T-helper 2 cell (primary cell): ENCODE measurements at places on chromosomes 2 and 18.

DNA sequence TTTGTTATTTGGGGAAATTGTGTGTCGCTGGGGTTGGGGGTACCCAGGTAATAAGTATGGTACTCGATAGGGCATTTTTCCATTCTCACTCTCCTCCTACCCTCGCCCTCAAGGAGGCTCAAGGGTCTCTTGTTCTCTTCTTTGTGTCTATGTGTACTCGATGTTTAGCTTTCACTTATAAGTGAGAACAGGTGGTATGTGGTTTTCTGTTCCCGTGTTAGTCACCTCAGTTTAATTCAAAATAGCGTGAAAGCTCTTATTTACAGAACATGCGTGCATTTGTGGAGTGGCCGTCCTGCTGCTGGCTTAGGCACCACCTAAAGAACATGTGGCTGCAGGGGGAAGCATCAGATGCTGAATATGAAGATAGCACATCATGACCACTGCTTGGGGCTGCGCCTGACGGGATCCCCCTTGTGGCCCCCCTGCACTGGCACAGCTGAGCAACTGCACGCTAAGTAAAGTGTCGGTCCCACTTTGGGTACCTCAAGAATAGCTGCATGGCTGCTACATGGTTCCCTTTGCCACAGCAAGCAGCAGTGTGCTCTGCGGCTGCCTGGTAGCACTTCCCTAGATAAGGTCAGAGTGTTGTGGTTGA is 569.0 kb downstream of the DCDC2C start:
- DNase-seq, result no peak

DNA sequence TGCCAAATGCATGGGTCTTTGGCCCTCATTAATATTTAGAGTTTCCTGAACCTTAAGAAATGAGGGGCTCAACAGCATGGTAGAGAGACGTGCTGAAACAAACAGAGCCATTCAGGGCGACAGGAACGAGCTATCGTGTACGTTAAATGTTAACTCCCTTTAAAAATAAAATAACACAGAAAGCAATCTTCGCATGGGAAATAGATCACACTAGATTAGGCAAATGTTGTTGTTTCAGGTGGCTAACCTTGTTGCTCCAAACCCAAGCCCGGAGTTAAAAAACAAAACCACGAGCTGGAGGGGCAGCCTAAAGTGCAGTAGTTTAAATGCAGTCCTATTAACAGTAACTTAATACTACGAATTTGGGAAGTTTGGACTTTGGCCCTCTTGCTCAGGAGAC is 177.4 kb upstream of the TRIB2 start:
- no peak for DNase-seq

- no peak for DNase-seq
Measured at GRCh38 chr2:229477269-229477755, 206.2 kb upstream of the PID1 start.

- DNase-seq, result no peak
Measured at GRCh38 chr2:121386102-121386501, 101.1 kb upstream of the TFCP2L1 start.

DNA sequence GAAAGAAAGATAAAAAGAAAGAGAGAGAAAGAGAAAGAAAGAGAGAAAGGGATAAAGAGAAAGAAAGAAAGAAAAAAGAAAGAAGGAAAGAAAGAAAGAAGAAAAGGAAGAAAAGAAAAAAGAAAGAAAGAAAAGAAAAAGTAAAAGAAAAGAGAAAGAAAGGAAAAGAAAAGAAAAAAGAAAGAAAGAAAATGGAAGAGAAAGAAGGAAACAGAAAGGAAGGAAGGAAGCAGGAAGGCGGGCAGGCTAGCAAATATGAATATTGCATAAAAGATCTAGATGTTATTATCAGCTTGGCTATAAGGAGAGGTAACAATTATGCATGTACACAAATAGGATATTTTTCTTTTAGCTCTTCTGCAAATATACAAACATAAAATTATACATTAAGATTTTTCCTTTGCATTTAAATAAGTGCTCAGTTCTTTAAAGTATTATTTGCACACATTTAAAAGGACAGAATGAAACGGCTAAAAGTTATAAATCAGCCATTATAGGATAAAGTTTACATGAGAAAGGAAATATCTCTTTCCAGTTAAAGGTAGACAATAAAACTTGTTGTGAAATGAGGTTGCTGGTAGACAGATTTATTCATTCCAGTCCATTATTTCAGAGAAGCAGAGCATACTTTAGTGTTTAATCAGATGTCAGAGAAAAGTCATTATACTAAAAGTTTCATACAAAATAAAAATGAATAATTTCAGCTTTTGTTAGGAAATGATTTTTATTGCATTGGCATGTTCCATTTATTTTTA is 511.4 kb downstream of the KCNJ3 start:
- DNase-seq, result no peak

GRCh38 chr2:157572725-157573124 is 55.9 kb downstream of the ACVR1C start:
- DNase-seq, result peak; percentile 29

GRCh38 chr2:115036818-115037217 is 594.4 kb downstream of the DPP10 start:
- no peak for DNase-seq

- DNase-seq, result no peak
Measured at GRCh38 chr2:145584353-145584752, 1064.4 kb upstream of the ZEB2 start.

- DNase-seq, result no peak
Measured at GRCh38 chr18:3869848-3870247, 419.9 kb downstream of the TGIF1 start.

DNA sequence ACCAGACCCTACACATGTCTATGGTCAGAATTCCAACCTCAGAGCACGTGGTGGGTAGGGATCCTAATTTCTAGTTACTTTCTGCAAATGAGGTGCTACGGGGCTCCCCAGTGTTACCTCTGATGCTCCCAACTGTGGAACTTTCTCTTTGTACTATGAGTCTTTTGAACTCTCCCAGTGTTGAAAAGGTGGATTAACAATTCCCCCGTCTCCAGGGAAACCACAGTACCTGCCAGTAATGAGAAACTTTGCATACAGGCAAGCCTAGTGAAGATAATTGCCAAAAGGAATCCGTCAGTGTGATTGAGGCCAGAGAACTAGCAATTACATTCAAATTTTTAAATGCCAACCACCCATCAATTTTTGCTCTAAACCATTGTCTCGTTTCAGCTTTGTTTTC is 129.0 kb upstream of the FOSL2 start:
- no peak for DNase-seq

DNA sequence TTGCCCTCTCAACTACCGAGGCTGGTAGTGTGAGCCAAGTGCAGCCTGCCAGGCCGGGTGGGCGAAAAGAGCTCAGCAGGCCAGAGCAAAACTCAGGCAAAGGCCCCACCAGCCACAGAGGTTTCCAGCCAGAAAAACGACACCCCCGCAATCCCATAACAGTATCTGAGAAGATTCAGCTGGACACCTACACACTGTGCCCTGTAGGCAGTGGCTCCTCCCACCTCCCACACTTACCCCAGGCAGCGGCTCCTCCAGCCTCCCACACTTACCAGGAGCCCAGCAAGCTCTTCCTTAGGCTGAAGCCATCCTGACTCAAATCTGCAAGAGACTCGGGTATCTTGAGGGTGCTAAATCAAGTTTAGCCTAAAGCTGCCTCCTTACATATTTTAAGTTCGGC is 15.6 kb upstream of the TMEM18 start:
- no peak for DNase-seq

DNA sequence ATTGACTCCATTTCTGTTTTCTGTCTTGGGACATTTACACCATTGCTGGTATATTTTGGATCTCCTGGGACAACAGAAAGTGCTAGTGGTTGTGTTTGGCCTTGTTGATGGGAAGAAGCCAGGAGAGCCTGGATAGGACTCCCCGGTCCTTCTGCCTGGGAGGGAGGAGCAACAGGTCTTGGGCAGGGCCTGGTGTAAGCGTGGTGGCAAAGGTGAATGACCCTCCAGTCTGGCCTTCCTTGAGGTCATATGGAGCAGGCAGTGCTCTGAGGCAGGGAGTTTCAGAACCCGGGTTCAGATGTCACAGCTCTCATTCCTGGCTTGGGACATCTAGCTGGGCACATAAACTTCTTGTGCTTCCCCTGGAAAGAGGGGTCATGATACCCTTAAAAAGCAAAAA is 56.0 kb upstream of the RBM44 start:
- DNase-seq, result no peak

- DNase-seq, result no peak
Measured at GRCh38 chr2:170177950-170178781, at the start of gene MYO3B. Gene MYO3B, plus strand, starts transcription at chr2:170178147. Its CDS starts 141 bp downstream, at chr2:170178288.

GRCh38 chr2:112486895-112487294 is 4.9 kb downstream of the TTL start:
- DNase-seq, result no peak

DNA sequence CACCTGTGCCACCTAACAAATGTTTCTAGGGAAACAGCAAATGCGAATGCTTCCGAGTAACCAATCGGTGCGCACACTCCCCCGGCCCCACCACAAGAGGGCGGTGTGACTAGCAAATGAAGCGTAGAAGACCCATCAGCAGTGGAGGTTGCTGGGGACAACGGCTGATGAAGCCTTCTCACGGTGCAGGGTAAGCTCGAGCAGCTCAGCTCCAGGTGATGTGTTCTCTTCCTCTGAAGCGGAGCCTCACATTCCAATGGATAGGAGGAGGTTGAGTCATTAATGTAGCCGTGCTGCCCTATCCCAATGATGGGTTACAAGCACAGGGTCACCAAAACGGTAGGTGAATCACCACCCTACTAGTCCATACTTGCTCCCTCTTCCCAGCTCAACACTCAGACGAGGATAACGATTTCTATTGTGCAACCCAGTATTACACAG is 127.6 kb upstream of the TWIST2 start:
- no peak for DNase-seq

- no peak for DNase-seq
Measured at GRCh38 chr2:65081232-65081685, 25.0 kb downstream of the CEP68 start.

- DNase-seq, result no peak
Measured at GRCh38 chr18:74742573-74743243, 145.0 kb downstream of the ZNF407 start.

GRCh38 chr2:50333529-50334228 is 698.3 kb downstream of the NRXN1 start:
- no peak for DNase-seq

DNA sequence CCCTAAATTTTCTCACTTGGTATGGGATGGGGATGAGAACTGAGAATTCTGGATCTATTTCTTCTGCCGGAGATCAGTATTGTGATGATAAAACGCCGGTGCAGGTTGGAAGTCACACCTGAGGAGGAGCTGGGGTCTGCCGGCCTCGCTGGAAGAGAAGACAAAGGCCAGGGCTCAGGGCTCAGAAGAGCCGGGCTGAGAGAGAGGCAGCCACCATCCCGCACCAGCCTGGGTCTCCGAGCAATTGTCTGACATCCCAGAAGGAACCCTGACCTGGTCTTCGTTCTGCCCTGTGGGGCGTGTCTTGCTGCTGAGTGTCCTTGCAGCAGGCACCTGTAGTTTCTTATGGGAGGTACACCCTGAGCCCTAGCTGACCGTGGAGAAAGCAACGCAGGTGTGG is 31.4 kb upstream of the SALL3 start:
- DNase-seq, result no peak

GRCh38 chr2:152730591-152731333 is 12.3 kb downstream of the ARL6IP6 start:
- DNase-seq, result peak; percentile 80

DNA sequence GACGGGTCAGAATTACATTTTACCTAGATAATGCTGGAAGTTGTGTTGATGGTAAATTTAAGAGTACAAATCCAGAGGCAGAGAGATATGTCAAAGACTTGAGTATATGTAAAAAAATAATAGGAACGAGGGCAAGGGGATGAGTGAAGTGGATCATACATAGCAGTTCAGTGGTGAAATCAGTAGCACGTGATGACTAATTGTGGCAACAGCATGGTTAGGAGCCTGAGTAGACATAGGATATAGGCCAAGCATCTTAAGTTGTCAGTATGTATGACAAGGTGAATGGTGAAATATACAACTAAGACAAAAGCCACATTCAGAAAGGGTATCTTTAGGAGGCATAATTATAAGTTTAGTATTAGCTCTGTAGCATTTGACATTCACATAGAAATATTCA is 826.5 kb upstream of the PIK3C3 start:
- no peak for DNase-seq

GRCh38 chr2:234706086-234706485 is 209.2 kb upstream of the ARL4C start:
- no peak for DNase-seq

DNA sequence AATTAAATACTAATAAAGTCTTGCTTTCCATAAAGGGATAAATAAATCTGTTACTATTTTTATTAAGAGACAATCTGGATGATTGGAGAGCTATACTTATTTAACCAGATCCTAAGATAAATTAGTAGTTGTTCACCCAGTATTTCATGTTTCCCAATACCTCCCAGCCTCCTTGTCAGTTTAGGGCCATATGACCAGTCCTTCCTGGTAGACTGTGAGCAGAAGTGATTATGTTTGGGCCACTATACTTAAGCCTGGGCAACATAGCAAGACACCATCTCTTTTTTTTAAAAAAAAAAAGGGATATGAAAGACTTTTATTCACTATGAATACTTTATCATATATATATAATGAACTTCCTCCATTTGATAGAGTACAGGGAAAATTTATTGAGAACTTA is 48.8 kb upstream of the PPM1B start:
- no peak for DNase-seq

- DNase-seq, result no peak
Measured at GRCh38 chr18:13453714-13454113, 235.2 kb downstream of the LDLRAD4 start.

DNA sequence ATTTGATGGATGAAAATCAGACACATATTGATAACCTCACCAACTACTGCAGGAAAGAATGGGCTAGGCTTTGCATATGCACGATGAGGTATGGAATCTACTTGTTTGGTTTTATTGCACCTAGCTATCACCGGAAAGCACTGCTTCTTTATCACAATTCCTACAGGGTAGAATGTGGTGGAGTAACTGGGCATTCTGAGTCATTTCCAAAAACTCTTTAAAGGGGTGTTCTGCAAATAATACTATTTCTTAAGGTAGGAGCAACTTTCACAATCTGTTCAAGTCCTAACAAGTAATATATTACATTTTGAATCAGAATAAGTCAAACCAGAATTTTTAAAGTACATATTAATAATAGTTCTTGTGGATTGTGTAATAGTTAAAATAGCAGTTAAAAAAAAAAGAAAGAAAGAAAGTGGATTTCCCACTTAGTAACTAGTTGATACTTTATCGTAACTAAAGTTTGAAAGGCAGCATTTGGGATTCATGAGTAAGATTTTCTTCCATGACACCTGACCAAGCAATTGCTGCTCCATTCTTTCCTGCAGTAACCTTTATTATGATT is 40.5 kb downstream of the INO80C start:
- no peak for DNase-seq

GRCh38 chr2:211867845-211868451 is 670.7 kb downstream of the ERBB4 start:
- DNase-seq, result no peak

DNA sequence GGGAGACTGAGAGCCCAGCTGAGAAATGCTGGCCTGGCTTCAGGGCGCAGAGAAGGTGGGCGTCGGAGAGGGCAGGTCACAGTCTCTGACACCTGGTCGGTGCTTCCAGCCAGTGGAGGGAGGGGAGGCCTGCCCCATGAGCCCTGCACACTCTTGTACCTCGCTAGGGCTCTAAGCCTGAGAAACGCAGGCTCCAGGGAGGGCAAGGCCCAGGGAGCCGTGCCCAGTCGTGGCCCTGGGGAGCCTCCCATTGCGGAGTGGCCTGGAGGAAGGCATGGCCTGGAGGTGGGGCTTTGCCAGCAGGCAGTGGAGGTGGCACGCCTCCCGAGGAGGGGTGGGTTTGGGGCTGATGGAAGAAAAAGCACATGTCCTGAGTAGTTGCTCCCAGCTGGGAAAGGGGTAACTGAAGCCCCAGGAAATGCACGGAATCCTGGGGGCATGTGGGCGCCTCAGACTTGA is 39.0 kb downstream of the MTERF4 start:
- no peak for DNase-seq
